ENCODE measurements at places on chromosomes 6 and 20.

- no peak for DNase-seq
Measured at GRCh38 chr20:24277196-24277595, 192.2 kb upstream of the SYNDIG1 start.

DNA sequence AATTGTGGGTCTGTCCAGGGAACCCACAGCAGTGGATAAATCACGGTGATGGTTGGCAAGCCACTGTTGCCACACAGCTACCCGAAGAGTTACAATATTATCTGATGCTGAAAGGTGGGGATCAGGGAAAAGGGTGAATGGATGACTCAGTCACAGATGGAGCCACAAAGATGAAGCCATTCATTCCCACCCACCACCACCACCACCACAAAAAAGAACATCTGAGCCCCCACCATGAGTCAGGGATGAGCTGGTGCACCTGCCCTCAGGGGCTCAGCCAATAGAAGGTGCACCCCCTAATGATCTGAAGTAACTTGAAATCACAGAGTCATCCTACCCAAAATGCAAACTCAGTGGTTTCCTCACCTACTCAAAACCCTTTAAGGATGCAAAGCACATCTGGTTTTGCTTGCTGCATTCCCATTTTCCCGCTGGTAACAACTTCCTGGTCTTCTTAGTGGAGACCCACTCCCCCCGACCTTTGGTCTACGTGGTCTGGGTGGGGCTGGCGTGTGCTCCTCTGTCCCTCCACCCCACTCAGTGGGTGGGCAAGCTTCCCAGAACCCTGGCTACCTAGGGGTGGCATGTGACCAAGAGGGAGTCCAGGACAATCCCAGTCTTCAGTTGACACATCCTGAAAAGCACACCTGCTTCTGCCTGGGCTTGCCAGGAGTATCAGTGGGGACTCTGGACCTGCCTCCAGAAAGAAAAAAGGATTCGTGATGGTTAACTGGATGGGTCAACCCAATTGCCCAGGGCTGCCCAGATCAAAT is 125.5 kb downstream of the ANKRD60 start:
- no peak for DNase-seq

GRCh38 chr20:33009214-33010132 is 2.0 kb downstream of the BPIFB2 start:
- no peak for DNase-seq

GRCh38 chr6:136611746-136612145 is 61.5 kb upstream of the MAP7 start:
- no peak for DNase-seq

DNA sequence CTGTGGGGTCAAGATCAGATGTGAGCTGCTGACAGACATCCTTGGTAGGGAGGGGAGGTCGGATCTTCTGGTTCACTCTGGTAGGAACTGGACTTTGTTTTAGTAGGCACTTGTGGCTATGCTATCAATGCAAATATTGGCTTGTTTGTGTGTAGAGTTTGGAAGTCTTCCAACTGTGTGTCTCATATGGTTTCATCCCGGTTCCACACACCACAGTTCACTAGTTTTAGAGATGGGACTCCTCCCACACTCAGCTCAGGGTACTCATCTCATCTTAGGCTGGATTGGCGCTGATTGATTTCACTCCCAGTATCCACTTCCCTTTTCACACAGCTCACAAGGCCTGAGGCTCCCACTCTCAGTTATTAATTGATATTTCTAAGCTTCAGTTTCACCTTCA is 161.3 kb downstream of the THBS2 start:
- DNase-seq: no peak

- DNase-seq: no peak
Measured at GRCh38 chr20:62558779-62559178, 83.0 kb upstream of the GATA5 start.

GRCh38 chr6:63268574-63268973 is 51.2 kb downstream of the LGSN start:
- no peak for DNase-seq

GRCh38 chr20:8213831-8214587 is 81.9 kb downstream of the PLCB1 start:
- DNase-seq: no peak
